Transverse colon (tissue), 4 donors: ENCODE measurements at places on chromosomes 7 and 10. TPM values are rescaled to one million over a fixed set of nuclear protein-coding genes. Genes with fewer than 3 reads are reported as not detected.
A peak's percentile ranks its signal among the peaks of the same experiment; 100 is the strongest.

- DNase-seq, result peak; percentile 32
Observed at GRCh38 chr7:4713183-4713784, 31.2 kb downstream of the FOXK1 start.

- no peak for DNase-seq
Observed at GRCh38 chr10:48574322-48574796, 30.5 kb downstream of the ARHGAP22 start.

NRCAM gene
- 0.60 TPM for total RNA-seq

- DNase-seq, result no peak
Observed at GRCh38 chr10:26361971-26362370, 76.2 kb upstream of the APBB1IP start.

DNA sequence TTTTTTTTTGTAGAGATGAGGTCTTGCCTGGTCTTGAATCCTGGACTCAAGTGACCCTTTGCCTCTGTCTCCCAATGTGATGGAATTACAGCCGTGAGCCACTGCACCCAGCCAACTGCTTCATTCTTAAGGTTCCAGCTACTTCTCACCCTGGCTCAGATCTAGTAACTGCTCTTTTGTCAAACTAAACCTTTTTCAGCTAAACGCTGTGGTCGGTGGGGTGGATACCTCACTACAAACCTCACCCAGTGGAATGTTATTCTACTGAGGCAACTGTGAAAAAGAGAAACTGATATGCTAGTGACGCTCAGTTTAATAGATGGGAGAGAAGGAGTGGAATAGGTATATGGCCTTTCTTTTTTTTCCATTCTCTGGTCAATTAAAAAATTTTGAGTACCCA, 1.7 kb upstream of the MRLN start:
- DNase-seq, result no peak

- DNase-seq, result no peak
Observed at GRCh38 chr7:7266257-7266881, 84.0 kb downstream of the C1GALT1 start.
